Amygdala (tissue), 56 donors: ENCODE measurements at places on chromosomes 7 and 10.

DNA sequence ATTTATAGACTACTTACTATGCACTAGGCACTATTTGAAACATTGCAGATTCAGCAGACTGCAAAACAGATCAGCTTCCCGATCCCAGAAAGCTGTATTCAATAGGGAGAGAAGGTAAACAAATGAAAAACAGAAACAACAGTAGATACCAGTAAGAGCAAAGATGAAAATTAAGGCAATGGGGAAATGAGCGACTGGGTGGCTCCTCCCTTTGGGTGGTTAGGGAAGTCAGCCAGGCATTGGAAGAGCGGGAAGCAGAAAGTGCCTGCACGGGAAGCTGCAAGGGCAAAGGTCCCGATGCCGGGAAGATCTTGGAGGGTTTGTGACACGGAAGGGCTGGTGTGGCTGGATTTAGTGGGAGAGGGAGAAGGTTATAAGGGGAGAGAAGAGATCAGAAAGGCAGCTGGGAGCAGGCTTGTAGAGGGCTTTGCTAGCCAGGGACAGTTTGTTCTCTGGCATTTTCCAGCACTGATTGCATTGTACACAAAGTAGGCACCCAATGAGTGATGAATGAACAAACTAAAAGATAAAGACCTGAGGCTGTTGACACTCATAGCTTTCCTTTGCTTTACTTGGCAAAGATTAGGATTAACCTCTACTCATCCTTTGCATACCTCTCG is 67.8 kb downstream of the NAMPT start:
- DNase-seq = no peak

DNA sequence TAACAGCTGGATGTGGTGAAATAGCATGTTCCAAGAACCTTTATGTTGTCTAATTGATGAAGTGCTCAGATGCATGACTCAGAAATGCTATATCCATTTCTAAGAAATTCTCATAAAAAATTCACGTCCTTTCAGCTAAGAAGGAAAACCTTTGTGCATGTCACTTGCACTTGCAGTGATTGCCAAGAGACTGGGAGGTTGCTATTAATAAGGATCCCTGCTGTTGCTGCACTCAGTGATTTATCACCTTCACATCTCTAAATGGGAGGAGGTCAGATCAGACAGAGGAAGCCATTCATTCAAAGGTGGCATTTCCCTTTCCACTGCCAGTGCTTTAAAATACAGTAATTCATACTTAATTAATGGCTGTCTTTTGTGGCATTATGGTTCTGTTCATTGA is 89.5 kb downstream of the THSD7A start:
- no peak for DNase-seq

DNA sequence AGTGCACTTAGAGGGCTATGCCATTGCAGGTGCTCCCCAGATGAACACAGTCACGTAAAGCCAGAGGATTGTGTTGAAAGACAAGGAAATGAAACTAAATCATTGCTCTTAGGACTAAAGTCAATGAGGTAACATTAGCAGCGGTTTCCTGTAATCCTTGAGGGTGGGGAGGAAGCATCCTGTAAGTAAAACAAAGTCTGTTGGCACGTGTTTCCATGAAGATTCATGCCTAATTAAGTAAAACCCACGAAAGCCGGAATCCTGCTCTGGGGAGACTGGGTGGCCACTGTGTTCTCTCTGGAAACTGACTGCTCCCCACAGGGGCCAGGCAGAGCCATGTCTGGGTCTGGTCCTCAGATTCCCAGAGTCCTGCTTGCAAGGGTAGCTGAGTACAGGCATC is 18.3 kb downstream of the STEAP1B start:
- DNase-seq = no peak

DNA sequence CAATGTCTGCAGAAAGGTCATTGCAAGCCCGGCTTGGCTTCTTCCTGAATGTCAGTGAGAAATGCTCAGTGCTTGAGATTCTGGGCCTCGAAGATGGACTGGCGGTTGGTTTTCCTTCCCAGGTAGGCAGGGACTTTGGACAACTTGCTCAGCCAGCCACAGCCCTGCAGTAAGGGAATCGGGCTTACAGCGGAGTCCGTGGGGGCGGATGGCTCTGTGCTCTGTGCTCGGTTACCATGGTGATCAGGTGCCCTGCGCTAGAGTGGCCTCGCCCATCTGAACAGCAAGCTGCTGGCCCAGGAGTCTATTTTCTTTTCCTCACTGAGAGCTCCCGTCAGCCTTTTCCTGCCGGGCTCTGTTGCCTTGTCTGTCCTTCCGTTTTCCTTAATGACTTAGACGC is 77.8 kb upstream of the SH2B2 start:
- DNase-seq = no peak

DNA sequence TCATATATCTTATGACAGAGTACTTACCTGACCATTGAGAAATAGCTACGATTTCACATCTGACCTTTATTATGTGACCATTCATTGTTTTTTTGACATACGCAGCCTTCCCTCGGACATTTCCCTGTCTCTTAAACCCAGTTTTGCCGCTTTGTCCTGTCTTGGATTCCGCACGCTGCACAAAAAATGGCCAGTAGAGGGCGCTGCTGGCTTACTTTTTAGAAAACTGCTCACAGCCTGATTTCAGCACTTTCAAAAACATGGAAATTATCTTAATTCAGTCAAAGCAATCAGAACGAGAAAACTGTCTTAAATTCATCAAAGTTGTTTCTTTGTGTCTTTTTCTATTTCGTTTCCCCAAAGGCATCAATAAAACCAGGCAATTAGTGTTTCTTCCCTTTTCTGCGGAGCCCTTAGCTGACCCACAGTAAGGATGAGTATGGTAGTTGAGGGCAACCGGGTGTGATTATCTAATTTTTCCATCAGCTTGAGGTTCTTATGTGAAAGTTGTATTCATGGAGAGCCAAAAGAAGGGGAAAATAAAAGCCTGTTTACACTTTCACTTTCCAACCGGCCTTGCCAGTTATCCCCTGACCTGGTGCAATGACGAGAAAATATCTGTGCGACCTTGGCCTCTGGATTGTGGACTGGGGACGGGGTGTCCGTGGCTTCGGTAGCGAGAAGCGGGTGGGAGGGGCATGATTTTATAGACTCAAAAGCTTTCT is 144.4 kb downstream of the DYNC1I1 start:
- peak; percentile 68 for DNase-seq

DNA sequence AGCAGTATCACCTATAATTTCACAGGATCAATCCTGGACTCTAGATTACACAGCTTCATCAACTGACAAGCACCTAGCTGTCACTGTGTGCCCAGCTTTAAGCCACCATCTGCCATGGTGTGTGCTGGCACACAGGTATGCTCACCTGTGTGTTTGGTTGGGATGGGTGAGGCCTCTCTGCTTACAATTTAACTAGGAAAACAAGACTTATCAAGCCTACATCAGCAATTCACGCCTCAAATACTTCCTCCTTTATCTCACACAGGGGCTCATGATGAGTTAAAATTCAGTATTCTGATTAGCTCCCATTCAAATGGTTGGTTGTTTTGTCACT is 608.2 kb downstream of the PARD3 start:
- no peak for DNase-seq
